ENCODE measurements at places on chromosomes 7 and 10.

- no peak for DNase-seq
Measured at GRCh38 chr7:111329367-111330234, 232.7 kb downstream of the IMMP2L start.

DNA sequence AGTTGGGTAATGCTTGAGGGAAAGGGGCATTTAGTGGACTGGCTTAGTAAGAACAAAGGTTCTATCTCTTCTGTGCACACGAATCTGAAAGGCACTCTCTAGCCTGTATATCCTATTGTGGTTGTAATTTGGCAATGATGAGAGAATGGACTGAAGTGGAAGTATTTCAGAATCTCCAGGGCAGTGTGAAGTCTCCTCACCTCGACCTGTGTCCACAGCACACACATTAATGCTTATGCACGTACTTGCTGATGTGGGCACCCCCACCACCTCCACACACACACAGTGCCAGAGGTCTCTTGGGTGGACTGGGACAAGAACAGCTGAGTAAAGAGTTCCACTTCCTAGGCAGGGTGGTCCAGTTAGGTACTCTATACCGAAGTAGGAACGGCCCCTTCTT is 6.9 kb downstream of the SMC3 start:
- DNase-seq = no peak

DNA sequence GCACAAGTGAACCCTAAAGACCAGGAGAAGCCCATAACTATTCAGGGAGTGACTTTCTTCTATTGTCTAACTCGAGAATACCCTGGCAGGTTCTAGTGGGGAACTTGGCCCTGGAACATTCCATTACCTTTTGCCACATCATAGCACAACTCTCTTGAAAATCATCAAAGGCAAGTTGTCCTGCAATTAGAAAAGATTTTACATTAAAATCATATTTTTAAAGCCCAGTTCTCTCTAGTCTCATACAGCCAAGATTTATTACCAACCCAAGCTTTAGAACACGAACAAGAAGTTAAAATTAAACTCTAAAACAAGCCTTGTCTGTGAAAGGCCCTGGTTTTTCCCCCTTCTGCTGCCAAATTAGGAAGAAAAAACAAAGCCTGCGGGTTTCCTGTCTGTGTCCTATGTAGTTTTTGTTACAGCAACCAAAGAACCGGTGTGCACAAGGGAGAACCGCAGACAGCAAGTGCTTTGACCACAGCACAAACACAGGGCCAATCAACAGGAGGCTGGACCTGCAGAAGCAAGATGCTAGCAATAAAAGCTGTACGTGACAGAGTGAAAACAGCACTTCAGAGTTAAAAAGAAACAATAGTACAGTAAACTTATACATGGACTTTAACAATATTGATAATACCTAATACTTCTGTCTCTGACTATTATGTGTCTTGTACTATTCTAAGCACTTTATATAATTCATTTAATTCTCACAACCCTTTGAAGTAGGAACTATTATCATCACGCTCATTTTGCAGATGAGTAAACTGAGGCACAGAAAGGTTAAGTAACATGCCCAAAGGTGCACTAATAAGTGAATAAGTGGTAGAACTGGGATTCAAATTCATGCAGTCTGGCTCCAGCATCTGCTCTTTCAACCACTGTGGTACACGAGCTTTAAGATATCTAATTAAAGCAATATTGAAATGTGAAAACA is 65.8 kb downstream of the STK17A start:
- no peak for DNase-seq

- DNase-seq = no peak
Measured at GRCh38 chr10:21614000-21614399, 80.0 kb downstream of the MLLT10 start.

- DNase-seq = no peak
Measured at GRCh38 chr7:79090543-79090942, 362.9 kb downstream of the MAGI2 start.
